Stimulated activated naive CD4-positive, alpha-beta T cell treated with Interleukin-2 at 50 U/mL for 16 hours (primary cell): ENCODE measurements at places on chromosomes 12 and 14.

DNA sequence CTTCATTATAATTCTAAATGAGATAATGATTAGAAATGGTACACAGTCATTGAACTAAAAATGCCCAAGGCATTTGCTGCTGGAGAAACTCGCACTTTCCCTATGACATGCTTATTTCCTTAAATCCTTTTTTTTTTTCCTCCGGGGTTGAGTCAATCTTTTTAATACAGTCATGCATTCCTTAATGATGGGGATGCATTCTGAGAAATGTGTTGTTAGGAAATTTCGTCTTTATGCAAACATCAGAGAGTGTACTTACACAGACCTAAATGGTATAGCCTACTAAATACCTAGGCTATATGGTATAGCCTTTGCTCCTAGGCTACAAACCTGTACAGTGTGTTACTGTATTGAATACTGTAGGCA lies 29.8 kb upstream of the DACT1 start:
- no peak for DNase-seq

DNA sequence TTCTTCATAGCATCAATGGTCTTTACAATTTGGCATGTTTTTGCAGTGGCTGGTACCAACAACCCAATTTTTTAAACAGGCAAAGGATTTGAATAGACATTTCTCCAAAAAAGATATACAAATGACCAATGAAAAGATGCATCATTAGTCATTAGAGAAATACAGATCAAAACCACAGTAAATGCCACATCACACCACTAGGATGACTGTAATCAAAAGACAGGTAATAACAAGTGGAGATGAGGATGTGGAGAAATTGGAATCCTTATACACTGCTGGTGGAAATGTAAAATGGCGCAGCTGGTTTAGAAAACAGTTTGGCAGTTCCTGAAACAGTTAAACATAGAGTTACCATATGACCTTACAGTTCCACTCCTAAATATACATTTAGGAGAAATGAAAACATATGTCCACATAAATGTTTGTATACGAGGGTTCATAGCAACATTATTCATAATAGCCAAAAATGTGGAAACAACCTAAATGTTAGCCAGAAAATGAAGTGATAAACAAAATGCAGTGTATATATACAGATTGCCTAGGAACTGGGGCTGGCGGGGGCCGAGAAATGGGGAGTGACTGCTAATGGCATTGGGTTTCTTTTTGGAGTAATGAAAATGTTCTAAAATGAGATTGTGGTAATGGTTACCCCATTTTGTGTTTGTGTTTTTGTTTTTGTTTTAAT lies 55.2 kb downstream of the TGFB3 start:
- DNase-seq: no peak

DNA sequence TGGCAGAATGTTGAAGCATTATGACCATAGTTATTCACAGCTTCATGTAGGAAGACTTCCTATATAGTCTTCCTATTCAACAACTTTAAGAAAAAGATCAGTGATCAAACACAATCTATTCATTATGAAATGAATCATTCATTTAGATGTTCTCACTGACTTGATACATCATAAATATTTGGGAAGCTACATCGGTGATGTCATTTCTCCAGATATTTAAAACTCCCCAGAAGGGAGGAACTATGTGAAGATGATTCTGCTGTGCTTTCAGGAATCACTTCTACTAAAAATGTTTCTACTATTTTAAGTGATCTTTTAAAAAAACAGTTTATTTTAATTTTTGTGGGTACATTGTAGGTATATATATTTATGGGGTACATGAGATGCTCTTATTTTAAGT lies 316.4 kb downstream of the BCAT1 start:
- no peak for DNase-seq

DNA sequence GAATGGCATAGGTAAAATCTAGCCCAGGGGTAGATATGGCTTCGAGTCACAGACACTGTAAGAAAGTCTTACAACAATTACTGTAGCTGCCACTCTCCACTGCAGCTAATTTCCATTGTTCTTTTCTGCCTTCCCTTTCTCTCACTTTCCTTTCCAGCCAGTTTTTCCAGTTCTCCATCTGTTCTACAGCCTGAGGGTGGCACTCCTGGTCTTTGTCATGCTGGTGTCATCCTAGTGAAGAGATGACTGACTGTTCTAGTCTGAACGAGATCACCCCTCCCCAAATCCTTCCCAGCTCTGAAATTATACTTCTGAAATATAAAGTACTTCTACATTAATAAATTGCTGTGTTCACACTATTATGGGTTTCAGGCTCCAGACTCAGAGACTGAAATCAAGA lies 74.2 kb upstream of the CSRP2 start:
- DNase-seq: no peak

DNA sequence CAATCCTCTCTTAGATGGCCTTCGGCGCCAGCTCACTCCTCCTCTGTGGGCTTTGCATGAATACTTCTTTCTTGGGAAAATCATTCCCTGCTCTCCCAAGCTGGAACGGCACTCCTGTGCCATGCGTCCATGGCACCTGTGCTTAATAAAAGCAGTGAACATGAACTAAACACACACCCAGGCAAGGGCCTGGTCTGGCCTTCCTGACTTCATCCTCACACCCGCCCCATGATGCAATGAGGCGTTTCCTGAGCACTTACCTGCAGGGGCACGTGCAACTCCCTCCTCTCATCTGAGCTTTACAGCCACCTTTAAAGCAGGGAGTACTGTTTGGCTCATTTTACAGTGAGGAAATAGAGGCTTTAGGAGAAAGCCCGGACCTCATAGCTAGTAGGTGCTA lies 219.8 kb downstream of the SLC41A2 start:
- DNase-seq: no peak

GRCh38 chr12:132772606-132773005 lies 11.0 kb upstream of the ANKLE2 start:
- DNase-seq: no peak

- no peak for DNase-seq
These were observed 1.3 kb upstream of the MDM2 start for GRCh38 chr12:68806488-68807237.

DNA sequence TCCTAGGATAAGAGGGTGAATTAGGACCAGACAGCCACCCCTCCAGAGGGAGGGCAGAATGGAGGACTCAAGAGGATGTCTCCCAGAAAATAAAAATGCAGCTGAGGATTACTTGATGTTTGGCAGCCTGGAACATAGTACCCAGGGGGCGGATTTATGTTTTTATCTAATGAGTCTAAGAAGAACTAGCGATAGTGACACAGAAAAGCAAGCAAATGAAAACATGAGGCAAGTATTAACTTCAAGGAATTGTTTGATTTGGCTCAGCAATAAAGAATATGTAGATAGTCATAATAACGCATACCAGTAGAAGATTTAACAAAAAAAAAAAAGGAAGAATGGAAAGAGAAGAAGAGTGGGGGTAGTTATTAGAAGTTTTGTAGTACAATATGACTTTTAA lies 10.0 kb upstream of the SLC7A8 start:
- DNase-seq: no peak

DNA sequence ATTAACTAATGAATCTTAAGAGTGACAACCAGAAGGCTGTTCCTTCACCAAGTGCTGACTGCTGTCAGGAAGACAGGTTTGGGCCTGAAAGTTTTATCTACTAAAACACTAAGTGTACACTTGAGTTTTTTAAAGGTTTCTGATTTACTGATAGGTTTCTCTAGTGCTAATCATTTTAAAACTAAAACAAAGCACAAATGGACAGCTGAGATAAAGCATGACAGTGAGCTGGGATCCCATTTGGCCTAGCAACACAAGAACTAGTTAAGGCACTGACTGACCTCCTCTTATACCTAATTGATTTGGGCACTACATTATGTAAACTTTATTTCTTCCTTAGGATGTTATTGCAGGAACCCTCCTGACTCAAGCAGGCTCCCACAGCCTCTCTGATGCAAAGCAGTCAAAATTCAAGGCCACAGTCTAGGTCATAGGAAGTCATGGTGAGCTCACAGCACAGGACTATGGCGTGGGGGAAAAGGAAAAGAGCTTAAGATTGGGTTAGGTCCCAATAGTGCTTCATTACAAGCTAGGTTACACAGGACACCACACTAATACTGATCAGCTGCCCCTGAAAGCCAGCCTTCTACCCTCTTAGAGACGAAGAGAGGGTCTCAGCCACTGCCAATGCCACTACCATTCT lies 3.5 kb downstream of the STXBP6 start:
- DNase-seq: no peak

DNA sequence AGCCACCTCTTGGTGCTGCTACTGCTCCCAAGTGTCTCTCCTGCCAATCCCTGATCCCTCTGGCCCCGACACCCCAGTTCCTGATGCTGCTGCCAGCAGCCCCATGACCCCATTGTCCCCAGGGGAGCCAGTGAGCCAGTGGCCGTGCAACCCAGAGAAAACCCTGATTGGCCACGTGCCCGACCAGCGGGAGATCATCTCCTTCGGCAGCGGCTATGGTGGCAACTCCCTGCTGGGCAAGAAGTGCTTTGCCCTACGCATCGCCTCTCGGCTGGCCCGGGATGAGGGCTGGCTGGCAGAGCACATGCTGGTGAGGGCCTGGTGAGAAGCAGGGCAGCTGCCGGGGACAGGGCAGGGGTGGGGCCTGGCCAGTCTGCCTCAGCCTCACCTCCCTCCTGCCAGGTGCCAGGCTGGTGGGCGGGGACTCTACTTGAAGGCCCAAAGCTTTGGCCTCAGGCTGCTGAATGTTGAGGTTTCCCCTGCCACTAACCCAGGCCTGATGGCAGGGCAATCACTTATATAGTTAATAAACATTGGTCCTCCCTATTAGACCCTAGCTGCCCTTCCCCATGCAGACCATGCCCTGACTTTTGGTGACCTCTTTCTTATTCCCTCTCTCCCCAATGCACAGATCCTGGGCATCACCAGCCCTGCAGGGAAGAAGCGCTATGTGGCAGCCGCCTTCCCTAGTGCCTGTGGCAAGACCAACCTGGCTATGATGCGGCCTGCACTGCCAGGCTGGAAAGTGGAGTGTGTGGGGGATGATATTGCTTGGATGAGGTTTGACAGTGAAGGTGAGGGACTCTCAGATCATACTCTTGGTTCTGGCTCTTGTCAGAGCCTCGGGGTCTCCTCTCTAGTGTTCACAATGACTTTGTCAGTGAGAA lies 5.1 kb downstream of the PCK2 start:
- no peak for DNase-seq

- no peak for DNase-seq
These were observed 7.9 kb upstream of the OR10G2 start for GRCh38 chr14:21642683-21643082.

- DNase-seq: no peak
These were observed 20.1 kb upstream of the USP44 start for GRCh38 chr12:95571369-95571768.

DNA sequence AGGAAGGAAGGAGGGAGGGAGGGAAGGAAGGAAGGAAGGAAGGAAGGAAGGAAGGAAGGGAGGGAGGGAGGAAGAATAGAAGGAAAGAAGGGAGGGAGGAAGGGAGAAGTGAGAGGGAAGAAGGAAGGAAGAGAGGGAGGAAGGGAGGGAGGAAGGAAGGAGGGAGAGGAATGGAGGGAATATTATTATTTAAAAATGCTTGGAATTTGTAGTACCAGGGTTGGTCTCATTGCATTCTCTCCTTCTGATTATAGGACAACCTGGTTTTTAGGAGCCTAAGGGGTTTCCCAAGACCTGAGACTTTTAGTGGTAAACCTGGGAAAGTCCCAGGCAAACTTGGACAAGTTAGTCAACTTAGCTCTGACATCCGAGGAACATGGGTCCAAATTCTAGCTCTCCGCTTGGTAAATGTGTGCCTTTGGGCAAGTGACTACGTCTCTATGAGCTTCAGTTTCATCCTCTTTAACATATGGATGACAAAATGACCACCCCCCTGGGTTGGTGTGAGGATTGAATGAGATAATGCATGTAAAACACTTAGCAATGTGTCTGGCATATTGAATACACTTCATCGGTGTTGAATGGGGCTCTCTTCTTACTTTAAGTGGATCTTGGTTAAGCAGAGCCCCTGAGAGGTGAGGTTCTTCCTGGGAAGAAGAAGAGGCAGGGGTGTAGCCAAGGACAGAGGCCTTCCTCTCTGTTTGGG lies 690.7 kb upstream of the TBX3 start:
- DNase-seq: no peak

- DNase-seq: no peak
These were observed 3.0 kb upstream of the PIGH start for GRCh38 chr14:67602995-67603545.

- DNase-seq: no peak
These were observed 4.0 kb downstream of the MIPOL1 start for GRCh38 chr14:37201724-37202123.

- DNase-seq: no peak
These were observed 29.2 kb downstream of the GLRX5 start for GRCh38 chr14:95564060-95564459.

DNA sequence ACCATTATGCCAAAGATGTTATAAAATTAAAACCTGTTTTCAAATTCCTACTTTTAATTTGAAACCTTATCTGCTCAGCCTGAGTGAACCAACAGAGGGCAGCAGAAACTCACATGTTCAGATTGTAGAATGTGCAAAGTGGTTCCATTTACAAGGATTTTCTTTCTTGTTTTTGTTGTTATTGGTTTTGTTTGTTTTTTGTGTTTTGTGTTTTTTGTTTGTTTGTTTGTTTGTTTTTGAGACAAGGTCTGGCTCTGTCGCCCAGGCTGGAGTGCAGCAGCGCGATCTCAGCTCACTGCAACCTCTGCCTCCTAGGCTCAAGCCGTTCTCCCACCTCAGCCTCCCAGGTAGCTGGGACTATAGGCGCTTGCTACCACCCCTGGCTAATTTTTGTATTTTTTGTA lies 22.8 kb upstream of the GARIN2 start:
- no peak for DNase-seq

DNA sequence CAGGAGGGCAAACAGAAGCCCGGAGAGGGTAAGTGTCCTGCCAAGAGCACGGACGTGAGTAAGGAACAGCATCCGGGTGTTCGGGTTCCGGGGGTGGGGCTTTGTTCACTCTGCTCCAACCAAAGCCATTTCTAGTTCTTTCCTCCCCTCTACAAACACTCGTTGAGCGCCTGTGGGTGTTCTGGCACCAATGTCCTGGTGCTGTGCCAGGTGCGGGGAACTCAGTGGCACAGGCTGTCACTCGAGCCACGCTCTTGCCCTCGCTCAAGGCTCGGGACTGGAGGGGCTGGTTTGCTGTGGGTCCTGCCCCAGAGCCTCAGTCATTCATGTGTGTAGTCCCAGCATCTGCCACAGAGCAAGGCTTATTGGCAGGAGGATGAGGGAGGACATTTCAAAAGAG lies 157.5 kb downstream of the CALM1 start:
- no peak for DNase-seq

- DNase-seq: no peak
These were observed 301.8 kb downstream of the NPAS3 start for GRCh38 chr14:33240466-33240865.

DNA sequence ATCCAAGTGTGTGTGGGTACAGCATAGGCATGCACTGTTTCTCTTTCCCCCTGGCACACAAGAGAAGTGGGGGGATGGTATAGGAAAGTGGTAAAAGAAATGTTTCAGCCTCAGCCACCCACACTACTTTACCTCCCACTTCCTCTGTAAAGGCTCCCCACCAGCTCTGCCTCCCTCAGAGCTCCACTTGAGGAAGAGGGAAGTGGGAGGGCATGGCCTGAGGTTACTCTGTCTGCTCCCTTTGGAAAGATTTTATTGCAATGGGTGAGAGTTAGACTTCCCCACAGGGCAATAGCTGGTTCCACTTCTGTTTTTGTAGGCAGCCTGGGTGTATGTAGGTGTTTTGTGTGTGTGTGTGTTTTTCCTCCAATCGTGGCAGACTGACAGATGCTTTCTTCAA lies 145.3 kb downstream of the SSPN start:
- no peak for DNase-seq

- no peak for DNase-seq
These were observed 49.7 kb downstream of the CYP46A1 start for GRCh38 chr14:99733540-99734405.
